GM06990 (cell line): ENCODE measurements at places on chromosomes 11 and 22.

GRCh38 chr11:89437317-89437716 is 53.9 kb downstream of the NOX4 start:
- no peak for DNase-seq

GRCh38 chr11:134291196-134291595 is 15.0 kb downstream of the GLB1L3 start:
- no peak for DNase-seq

- DNase-seq: no peak
Observed at GRCh38 chr11:17609291-17610084, 62.4 kb downstream of the OTOG start.

GRCh38 chr11:125270711-125271110 is 106.2 kb downstream of the PKNOX2 start:
- DNase-seq: no peak

GRCh38 chr11:57378186-57378585 is 2.8 kb downstream of the PRG3 start:
- no peak for DNase-seq

DNA sequence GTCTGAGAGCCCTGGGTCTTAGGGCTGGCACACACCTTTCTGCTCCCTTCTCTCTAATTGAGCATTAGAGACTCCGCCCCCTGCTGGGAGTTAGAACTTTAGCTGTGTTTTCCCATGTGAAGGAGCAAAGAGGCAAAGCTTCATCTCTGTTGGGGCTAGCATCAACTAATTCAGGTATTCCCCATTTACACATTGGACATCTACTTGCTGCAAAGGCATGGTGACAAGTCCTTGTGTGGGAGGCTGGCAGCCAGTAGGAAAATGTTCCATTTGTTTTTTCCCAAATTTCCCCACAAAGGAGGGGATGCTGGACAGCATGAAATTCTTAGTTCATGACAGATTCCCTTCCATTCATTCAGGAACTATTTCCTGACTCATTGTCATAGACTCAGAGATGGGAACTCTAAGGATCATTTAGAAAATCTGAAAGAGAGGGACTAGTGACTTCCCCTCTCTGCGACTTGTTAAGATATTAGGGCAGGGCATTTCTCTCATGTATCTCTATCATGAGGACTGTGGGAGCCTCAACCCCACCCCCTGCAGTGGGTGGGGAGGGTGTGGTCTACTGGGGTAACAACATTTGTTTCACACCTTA is 3.6 kb downstream of the CD44 start:
- DNase-seq: no peak

DNA sequence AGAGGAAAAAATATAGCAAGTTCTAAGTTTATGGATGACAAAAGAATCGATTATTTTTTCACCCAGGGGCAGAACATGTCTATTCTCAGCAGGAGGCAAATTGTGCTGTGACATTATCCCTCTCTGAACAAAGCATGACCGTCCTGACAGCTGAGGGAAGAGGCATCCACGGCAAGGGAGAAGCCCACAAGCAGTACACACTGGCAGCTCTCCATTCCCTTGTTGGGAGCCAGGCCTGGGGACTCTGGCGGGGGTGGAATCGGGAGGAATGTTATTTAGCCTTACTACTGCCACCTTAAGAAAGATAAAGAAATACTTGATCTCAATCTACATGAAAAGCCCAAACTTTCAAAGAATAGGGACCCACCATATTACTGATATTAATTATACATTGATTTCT is 3.4 kb downstream of the KIRREL3 start:
- no peak for DNase-seq

GRCh38 chr22:24063986-24064385 is 52.9 kb downstream of the CABIN1 start:
- DNase-seq: no peak

- DNase-seq: no peak
Observed at GRCh38 chr22:32476281-32477195, 1.9 kb downstream of the FBXO7 start.

GRCh38 chr11:78000193-78000592 is 5.7 kb upstream of the INTS4 start:
- no peak for DNase-seq

GRCh38 chr11:35126000-35126878 is 12.7 kb upstream of the CD44 start:
- DNase-seq: peak; percentile 76

DNA sequence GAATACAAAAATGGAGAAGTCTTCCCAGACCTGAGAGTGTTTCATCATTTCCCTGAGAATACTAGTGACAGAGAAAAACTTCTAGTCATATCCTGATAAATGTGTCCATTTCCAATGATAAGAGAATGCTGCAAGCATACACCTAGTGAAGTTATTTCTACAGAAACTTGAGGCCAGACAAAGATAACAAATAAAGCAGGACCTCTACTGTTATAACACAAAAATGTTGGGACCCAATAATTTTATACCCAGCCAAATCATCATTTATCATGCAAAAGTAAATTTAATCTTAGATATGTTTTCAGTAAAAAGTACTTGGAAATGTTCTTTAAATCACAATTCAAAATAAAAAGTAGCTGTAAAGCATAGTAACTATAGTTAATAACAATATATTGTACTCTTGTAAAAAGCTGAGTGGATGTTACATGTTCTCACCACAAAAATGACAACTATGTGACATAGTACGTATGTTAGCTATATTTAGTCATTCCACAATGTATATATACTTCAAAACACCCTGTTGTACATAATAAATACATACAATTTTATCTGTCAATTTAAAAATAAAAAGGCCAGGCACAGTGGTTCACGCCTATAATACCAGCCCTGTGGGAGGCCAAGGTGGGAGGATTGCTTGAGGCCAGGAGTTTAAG is 12.6 kb downstream of the RRAS2 start:
- no peak for DNase-seq

DNA sequence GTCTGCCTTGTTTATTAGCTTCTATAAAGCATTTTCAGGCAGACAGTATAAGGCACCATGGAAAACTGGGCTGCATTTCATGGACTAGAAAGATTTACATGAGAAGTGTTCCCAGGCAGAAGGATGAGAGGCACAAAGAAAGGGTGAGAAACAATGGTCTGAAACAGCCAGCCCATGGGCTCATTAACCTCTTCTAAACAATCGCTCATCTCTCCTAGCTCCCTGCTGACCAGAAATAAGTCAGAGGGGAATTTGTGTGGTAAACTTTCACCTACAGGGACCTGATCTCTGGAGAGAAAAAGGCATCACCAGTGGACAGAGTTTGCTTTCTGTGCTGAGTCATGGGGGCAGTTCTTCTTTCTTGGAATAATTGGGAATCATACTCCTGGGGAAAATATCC is 51.8 kb upstream of the KIRREL3 start:
- DNase-seq: no peak

- no peak for DNase-seq
Observed at GRCh38 chr11:75735181-75735845, 17.7 kb downstream of the MOGAT2 start.

- DNase-seq: no peak
Observed at GRCh38 chr11:21415606-21416005, 746.2 kb downstream of the NELL1 start.

DNA sequence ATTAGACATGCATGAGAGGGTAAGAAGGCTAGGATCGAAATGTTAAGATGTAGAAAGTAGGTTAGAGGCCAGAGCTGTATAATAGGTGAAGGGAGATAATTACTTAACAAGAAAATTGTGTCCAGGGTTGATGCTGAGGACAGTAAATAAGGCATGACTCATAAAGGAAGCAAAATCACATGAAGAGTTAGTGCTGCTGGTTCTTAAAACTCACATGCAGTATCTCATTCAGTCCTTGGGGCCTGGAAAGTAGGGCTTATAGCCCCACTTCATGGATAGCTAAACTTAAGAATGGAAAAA is 130.2 kb downstream of the NCAM1 start:
- no peak for DNase-seq

DNA sequence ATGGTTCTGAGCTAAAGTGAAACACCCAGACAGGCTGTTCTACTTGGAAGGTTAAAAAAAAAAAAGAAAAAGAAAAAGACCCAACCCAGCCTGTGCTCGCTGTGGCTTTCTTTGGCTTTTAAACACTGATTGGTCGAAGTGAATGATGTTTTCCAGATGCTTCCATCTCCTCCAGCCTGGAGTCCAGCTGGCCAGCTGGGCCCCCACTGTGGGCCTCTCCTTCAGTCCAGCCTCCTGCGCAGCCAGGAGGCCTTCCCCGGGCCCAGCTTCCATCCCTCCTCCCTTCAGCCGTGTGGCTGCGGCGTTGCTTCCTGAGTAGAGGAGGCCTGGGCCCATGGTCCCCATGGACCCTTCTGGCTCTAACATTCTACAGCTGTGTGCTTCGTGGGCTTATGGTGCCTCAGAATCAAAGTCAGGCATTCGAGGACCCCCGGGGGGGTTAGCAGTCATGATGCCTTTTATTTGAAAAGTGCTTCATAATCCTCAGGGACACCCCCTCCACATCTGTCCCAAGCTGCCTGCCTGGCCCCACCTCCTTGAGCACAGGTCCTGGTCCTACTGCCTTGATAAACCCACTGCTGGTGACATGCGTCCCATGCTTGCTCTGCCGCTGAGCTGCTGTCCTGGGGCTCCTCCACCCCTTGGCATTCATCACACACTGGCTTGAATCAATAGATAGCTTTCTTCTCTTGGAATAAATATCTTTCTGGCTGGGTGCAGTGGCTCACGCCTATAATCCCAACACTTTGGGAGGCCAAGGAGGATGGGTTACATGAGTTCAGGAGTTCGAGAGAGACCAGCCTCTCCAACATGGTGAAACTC is 42.2 kb upstream of the FBLN1 start:
- DNase-seq: no peak

DNA sequence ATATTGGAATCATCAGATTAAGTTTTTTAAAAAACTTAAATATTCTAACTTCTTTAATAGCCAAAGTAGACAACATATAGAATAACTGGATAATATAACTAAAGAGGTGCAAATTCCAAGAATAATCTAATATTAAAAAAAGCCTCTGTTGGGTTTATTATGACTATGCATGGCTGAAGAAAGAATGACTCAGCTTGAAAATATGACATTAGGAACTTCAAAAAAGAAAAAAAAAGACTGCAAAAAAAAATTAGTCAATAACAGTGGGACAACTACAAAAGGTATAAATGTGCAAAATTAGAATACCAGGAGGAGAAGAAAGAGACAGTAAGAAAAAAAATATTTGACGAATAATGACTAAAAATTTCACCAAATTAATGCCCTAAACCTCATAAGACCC is 1178.0 kb downstream of the JRKL start:
- DNase-seq: no peak

DNA sequence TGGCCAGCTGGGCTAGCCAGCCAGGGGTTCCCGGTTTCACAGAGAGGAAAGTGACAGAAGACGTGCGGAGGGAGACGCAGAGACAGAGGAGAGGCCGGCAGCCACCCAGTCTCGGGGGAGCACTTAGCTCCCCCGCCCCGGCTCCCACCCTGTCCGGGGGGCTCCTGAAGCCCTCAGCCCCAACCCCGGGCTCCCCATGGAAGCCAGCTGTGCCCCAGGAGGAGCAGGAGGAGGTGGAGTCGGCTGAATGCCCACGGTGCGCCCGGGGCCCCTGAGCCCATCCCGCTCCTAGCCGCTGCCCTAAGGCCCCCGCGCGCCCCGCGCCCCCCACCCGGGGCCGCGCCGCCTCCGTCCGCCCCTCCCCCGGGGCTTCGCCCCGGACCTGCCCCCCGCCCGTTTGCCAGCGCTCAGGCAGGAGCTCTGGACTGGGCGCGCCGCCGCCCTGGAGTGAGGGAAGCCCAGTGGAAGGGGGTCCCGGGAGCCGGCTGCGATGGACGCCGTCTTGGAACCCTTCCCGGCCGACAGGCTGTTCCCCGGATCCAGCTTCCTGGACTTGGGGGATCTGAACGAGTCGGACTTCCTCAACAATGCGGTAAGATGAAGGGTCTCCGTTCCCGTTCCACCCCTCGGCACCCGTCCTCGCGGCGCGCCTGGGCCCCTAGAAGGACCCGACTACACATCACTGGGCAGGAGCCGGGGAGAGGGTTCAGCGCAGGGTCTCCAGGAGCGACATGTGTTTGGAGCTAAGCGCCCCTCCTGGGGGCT is at the start of gene CREB3L1:
Gene CREB3L1 (plus strand): TSS at position 41 of the 765 bp plus-strand sequence. CDS start 450 bp downstream, at position 491.
- no peak for DNase-seq

- DNase-seq: no peak
Observed at GRCh38 chr11:68353118-68353517, 40.7 kb downstream of the LRP5 start.

DNA sequence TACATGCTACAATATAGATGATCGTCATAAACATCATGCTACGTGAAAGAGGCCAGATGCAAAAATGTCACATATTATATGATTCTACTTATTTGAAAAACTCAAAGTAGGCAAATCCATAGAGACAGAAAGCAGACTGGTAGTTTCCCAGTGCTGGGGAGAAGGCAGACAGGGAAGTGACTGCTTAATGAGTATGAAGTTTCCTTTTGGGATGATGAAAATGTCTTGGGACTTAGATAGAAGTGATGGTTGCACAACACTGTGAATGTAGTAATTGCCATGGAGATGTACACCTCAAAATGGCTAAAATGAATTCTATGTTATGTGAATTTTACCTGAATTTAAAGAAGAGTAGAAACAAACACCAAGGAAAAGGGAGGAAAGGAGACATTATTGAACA is 45.2 kb upstream of the EHF start:
- DNase-seq: no peak

- no peak for DNase-seq
Observed at GRCh38 chr11:12585861-12586260, 88.4 kb upstream of the TEAD1 start.

DNA sequence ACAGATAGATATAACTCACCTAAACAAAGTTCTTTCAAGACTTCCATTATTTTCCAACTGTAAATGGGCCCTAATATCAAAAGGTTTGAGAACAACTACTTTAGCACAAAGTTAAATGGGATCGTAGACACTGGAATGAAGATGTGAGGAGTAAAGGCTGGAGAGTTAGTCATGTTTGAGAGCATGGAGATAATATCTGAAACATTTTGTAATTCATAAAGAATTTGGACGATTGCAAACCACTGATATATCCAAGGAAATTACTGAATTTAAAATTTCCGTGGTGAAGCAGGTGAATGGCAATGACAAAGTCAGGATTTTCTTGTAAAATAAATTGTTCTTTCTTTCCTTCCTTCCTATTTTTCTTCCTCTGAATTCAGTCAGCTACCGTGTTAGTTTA is 564.9 kb downstream of the CNTN5 start:
- no peak for DNase-seq

GRCh38 chr11:130323452-130324450 is 9.0 kb upstream of the ZBTB44 start:
- DNase-seq: no peak

DNA sequence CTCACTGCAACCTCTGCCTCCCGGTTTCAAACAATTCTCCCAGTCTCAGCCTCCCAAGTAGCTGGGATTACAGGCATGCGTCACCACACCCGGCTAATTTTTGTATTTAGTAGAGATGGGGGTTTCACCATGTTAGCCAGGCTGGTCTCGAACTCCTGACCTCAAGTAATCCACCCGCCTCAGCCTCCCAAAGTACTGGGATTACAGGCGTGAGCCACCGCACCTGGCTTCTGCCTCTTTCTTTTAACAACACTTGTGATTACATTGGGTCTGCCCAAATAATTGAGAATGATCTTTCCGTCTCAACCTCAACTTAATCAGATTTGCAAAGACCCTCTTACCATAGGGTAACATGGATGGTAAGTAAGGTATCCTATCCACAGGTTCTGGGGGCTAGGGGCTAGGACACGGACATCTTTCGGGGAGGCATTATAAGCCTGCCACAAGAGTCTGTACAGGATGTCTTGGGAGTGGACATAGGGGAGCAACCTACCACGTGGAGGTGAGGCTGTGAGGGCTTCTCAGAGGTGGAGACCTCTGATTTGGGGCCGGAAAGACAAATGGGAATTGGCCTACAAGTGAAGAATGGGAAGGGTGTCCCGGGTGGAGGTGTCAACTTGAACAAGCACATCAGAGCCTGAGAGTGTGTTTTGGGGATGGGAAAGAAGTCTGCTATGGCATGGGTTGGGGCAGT is 2.7 kb upstream of the CBX6 start:
- DNase-seq: no peak

GRCh38 chr11:60208146-60208895 is 25.4 kb upstream of the MS4A6A start:
- DNase-seq: no peak
